ENCODE measurements at places on chromosomes 7 and 10.

GRCh38 chr10:71838264-71839211 lies 12.5 kb downstream of the PSAP start:
- no peak for DNase-seq

GRCh38 chr10:119518936-119519335 lies 23.6 kb downstream of the RGS10 start:
- DNase-seq, result no peak

DNA sequence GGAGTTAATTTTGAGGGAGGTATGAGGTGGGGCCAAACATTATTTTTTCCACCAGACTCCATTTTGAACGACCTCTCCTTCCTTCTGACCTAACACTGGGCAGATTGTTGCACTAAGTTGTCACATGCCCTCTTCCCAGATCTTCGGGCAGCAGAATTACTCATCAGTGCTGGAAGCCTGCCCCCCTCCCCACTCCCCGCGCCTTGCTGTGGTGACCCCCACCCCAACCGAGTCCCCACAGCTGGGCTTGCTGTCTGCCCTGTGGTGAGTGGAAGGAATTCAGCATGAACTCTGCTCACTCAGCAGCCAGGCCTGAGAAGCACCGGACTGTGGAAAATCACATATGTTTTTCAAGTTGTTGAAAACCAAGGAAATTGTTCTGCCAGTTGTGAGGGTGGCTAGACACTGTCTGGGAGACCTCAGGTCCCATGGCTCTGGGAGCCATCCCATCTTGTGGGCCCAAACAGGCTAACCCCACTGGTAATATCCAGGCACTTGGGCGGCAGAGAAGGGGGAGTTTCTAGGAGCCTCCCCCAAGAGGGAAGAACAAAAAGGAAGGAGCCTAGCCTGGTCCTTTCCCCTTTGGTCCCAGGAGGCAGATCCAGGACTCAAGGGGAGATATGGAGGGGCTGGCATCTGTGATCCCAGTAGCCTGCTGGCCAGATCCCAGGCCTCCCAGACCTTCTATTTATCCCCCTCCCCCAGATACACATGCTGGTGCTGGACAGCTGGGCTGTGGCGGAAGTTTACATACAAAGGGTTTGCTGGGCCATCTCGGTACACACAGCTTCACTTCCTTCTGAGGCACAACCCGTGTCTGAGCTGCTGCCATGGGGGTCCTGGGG lies 3.5 kb upstream of the AEBP1 start:
- no peak for DNase-seq

GRCh38 chr7:135834266-135834665 lies 85.7 kb upstream of the FAM180A start:
- DNase-seq, result no peak

DNA sequence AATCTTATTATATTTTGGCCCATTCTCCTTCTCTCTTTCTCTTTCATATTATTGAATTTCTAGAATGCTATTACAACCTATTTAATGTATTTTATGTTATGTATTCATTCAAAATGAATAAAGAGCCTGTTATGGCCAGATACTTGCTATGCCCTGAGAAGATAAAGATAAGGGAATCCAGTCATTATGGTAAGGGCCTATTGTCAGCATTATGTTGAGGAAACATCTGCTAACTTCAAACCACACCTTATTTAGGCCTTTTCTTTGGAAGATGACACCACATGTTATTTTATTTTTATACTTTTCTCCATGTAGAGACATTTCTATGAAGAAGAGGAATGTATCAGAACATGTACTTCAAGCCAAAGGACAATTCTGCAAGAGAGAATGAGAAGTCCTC lies 60.5 kb upstream of the MPP7 start:
- no peak for DNase-seq

DNA sequence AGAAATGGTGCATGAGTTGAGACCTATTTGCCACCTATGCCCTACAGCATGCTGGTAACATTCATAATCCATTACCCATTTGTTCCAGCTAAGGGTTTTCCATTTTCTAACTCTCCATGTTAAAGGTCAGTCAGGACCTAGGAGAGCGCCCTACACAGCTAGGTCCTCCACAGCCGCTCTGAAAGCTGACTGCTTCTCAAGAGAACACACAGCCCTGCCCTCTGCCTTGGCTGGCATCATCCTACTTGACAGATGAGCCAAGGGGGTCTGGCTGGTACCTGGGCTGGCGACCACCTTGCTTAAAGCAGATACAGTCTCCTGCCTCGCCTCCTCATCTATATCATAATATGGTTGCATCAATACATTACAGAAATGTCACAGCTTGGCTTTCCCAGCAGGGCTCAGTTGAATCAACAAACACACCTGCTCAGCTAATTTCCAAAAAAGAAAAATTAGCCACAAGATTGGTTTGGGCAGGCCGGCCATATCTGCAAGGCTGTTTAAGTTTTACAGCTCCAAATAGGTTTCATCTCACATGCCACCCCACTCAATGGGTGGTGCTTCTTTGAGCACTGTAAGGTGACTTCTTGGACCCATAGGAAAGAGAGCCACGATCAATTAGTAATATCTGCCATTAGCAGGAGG lies 17.3 kb downstream of the TLL2 start:
- no peak for DNase-seq

GRCh38 chr7:66974986-66975590 lies 20.3 kb downstream of the SBDS start:
- no peak for DNase-seq

DNA sequence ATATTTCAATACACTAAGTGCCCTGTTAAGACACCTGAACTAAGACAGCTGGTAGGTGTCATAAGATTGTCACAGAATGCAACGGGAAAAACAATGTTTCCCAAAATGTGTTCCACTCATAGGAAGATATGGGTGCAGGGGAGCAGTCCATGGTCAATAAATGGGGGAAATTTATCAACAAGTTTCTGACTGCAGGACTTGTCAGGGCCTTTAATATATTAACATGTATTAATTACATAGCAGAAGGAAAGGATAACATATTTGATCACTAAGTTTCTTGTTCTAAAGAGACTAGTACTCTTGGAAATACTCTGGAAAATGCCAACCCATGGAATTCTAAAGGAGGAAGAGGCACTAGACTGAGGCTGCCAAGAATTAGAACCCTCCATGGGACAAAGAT lies 6.7 kb downstream of the RBP3 start:
- DNase-seq, result no peak
